ENCODE measurements at places on chromosomes 5 and 9.

GRCh38 chr5:81782811-81783210, 31.9 kb upstream of the SSBP2 start:
- no peak for DNase-seq

GRCh38 chr5:172407822-172408221, 46.5 kb downstream of the SH3PXD2B start:
- no peak for DNase-seq

GRCh38 chr5:89769975-89770374, 639.6 kb downstream of the CETN3 start:
- no peak for DNase-seq

- DNase-seq, result no peak
These were observed 2.4 kb downstream of the RECK start for GRCh38 chr9:36039121-36039520.

DNA sequence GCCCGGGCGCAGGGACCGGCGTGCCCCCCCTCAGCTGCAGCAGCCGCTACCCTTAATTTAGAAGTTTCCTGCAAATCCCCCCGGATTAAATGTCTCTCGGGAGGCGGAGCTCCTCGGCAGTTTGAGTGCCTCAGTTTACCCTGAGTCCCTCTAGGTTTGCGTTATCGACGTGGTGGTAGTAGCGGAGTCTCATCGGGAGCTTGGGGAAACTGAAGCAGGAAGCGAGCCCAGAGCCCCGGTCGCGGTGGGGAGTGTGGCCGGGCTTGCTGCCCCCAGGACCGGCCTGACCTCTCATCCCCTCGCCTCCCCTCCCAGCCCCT, 529 bp upstream of the TPM2 start:
- no peak for DNase-seq

DNA sequence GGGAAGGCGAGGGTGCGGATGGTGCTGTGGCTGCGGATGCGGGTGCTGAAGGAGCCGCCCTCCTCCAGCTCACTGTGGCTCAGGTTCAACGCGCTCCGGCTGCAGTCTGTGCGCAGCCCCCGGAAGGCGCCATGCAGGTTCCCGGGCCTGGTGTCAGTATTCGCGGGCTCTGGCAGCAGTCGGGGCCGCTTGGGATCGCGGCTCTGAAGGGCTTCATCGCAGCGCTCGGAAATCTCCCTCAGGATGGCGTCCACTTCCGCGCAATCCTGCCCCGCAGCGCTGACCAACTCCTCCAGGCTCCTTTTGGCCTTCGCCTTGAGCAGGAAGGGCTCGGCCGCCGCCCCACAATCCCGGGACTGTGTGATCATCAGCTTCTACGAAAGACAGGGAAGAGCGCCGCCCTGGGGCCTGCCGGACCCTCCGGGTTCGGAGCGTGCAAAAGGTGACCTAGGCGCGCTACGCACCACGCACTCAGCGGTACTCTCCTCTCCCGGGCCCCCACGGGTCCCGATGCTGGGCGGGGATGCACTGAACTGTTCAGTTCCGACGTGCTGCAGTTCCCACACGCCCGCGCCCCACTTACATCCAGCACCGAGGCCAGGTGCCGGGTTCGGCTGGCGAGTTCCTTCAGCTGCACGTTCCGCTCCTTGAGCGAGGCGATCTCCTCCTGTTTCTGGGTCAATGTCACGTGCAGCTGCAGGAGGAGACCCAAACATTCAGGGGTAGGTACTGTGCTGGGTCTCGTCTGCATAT, 6.5 kb downstream of the MCIDAS start:
- peak; percentile 51 for DNase-seq

GRCh38 chr9:120692901-120693699, 21.2 kb downstream of the MEGF9 start:
- no peak for DNase-seq
